Transverse colon (tissue), 4 donors: ENCODE measurements at places on chromosomes 4 and X. TPM values are rescaled to one million over a fixed set of nuclear protein-coding genes. Genes with fewer than 3 reads are reported as not detected.

FGFR3 gene
- total RNA-seq, result 209 TPM

STOX2 gene
- 9.2 TPM for total RNA-seq

ADH6 gene
- 14.6 TPM for total RNA-seq

TLR10 gene
- not detected for total RNA-seq

DDIT4L gene
- total RNA-seq, result not detected

RAB9B gene
- total RNA-seq, result 2.6 TPM

INTS6L gene
- 195 TPM for total RNA-seq

PAGE4 gene
- not detected for total RNA-seq

CDS1 gene
- total RNA-seq, result 31.8 TPM

UNC5C gene
- 4.8 TPM for total RNA-seq

TGIF2LX gene
- total RNA-seq, result not detected

PIGA gene
- total RNA-seq, result 53.9 TPM

SYN1 gene
- 0.37 TPM for total RNA-seq

CLGN gene
- 2.4 TPM for total RNA-seq

IL1RAPL1 gene
- not detected for total RNA-seq

KANTR gene
- 15.0 TPM for total RNA-seq

PRRG1 gene
- 11.2 TPM for total RNA-seq

PRSS12 gene
- 146 TPM for total RNA-seq

FAAH2 gene
- total RNA-seq, result 12.0 TPM

PAGE3 gene
- not detected for total RNA-seq

JCHAIN gene
- 279 TPM for total RNA-seq

ADGRG2 gene
- total RNA-seq, result not detected

SLC7A11 gene
- total RNA-seq, result not detected

CXXC4 gene
- total RNA-seq, result 0.96 TPM

CFAP47 gene
- total RNA-seq, result not detected

HPSE gene
- total RNA-seq, result 0.75 TPM

HSFX3 gene
- total RNA-seq, result not detected

SOX3 gene
- total RNA-seq, result not detected

CCDC120 gene
- 4.4 TPM for total RNA-seq

SLC35A2 gene
- total RNA-seq, result 29.5 TPM

TMPRSS11F gene
- not detected for total RNA-seq

COL4A6 gene
- 0.32 TPM for total RNA-seq

CLDN22 gene
- not detected for total RNA-seq

C4orf36 gene
- total RNA-seq, result 0.27 TPM

LGI2 gene
- 0.75 TPM for total RNA-seq

GAGE2A gene
- total RNA-seq, result not detected

APBB2 gene
- 138 TPM for total RNA-seq

RENBP gene
- 7.2 TPM for total RNA-seq

AVPR2 gene
- 9.8 TPM for total RNA-seq
